ENCODE measurements at places on chromosomes 11 and 22.

DNA sequence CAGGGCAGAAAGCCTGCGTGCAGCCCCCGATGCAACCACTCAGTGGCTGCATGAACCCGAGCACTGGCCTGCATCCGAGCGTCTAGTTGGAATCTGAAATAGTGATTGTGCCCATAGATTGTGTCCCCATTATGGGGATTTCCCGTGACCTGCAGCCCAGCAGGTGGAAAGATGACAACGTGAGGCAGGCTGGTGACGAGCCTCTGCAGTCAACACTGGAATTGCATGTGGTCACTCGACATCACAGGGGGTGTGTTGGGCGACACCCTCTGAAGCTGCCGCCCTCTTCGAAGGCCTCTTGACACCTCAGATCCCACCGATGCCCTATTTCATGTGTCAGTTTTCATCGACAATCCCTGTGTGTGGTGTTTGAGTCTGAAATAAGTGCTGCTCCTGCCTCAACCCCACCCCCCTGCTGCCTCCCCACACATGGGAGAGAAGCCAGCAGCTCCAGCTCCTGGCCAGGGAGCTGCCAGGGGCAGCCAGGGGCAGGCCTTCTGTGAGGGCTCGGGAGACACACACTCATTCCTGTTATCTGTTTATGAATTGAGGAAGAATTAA, 172.0 kb upstream of the B3GAT1 start:
- no peak for DNase-seq

DNA sequence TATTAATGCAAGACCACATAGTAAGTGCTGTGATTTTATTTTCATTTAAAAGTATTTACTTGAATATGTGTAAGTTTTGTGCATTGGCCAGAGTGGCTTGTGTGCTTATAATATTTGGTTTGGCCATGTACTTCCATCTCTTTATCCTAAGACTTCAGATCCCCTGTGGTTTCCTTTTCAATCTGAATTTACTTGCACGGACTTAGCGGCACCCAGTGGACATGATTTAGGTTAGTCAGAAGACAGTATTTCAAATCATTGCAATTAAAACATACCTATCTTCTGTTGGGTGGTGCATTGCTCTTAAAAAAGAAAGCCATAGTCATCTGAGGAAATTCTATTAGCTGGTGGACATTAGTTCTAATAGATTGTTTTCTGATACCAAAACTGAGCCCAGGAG, 30.7 kb downstream of the PIWIL4 start:
- no peak for DNase-seq

- no peak for DNase-seq
Measured at GRCh38 chr11:77512092-77512491, 38.2 kb upstream of the PAK1 start.

DNA sequence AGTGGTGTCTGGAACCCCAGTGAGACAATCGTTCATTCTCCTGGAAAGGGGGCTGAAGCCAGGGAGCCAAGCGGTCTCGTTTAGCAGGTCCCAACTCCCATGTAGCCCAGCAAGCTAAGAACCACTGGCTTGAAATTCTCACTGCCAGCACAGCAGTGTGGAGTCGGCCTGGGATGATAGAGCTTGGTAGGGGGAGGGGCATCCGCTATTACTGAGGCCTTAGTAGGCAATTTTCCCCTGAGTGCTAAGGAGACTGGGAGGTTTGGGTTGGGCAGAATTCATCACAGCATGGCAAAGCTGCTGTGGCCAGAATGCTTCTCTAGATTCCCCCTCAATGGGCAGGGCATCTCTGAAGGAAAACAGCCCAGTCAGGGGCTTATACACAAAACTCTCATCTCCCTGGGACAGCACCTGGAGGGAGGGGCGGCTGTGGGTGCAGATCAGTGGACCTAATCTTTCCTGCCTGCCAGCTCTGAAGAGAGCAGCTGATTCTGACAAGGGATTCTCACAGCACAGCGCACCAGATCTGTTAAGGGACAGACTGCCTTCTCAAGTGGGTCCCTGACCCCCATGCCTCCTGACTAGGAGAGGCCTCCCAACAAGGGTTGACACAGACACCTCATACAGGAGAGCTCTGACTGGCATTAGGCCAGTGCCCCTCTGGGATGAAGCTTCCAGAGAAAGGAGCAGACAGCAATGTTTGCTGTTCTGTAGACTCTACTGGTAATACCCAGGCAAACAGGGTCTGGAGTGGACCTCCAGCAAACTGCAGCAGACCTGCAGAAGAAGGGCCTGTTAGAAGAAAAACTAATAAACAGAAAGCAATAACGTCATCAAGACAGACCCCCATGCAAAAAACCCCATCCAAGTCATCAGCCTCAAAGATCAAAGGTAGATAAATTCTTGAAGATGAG, 14.8 kb downstream of the OR52M1 start:
- no peak for DNase-seq

- DNase-seq: no peak
Measured at GRCh38 chr22:31136155-31136554, 4.2 kb downstream of the PLA2G3 start.

- no peak for DNase-seq
Measured at GRCh38 chr11:73645121-73645969, 1.0 kb upstream of the PLEKHB1 start.

GRCh38 chr22:48141301-48141700, 1378.9 kb downstream of the TBC1D22A start:
- no peak for DNase-seq

- peak; percentile 31 for DNase-seq
Measured at GRCh38 chr11:63020671-63021291, 5.1 kb upstream of the SLC22A8 start.

- DNase-seq: peak; percentile 11
Measured at GRCh38 chr22:35838855-35839576, 121.3 kb downstream of the APOL5 start.

- DNase-seq: peak; percentile 56
Measured at GRCh38 chr11:78940500-78941225, 366.0 kb upstream of the NARS2 start.

DNA sequence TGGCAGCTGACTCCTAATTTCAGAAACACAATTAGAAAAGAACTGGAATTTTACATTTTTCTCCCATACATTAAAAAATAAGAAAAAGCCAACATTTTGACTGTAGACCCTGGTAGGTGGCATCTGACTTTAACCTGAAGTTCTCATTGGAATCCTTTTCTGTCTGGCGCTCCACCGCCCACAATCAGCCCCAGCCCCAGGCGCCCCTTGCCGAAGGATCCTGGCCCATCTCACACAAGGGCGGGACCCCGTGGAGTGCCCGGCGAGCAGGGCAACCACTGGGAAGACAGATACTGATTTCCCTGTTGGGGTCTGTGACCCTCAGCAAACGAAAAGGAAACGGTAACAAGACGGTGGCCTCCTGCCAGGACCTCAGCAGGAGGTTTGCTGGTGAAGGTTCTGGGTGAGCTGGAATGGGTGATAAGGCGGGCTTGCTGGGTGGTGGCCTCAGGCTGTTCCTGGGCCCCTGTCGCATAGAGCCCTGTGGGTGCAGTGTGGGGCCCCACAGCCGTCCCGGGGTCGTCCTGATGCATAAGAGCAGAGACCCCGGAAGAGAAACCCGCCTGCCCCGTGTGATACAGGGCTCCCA, 15.7 kb downstream of the TSPO start:
- DNase-seq: no peak

- no peak for DNase-seq
Measured at GRCh38 chr22:49046000-49046545, 781.6 kb downstream of the BRD1 start.

DNA sequence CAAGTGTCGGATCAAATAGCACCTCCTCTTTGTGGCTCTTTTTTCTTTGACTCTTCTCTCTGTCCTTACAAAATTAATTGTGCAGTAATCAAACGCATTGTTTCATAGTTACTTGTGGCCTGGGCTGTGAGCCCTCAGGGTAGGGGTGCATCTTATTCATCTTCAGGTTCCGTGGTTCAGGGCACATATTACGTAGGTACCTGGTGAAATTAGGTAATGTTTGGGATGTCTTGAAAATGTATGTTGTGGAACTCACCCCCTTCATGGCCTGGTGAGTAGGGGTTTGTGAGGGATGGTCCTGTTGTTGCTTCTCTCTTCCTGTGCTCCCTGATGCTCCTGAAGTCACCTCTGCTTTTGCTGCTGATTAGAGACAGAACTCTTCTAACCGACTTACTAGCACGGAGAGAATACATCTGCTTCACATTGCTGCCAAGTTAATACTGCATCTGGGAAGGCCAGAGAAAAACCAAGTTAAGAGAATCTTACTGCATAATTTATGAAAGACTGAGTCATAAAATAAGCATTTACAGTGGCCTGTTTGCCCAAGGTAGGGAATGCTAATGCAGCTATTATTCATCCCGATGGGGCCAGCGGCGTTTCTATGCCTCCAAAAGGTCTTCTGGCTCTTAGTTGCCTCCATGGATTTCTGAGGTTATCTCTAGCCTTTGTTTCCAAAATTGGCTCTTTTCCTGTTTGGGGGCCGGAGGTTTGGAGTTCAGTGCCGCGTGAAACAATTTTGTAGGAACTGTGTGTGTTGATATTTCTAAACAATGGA, 66.9 kb downstream of the TBC1D22A start:
- no peak for DNase-seq

- no peak for DNase-seq
Measured at GRCh38 chr11:124889191-124890091, 8.2 kb downstream of the ROBO4 start.

DNA sequence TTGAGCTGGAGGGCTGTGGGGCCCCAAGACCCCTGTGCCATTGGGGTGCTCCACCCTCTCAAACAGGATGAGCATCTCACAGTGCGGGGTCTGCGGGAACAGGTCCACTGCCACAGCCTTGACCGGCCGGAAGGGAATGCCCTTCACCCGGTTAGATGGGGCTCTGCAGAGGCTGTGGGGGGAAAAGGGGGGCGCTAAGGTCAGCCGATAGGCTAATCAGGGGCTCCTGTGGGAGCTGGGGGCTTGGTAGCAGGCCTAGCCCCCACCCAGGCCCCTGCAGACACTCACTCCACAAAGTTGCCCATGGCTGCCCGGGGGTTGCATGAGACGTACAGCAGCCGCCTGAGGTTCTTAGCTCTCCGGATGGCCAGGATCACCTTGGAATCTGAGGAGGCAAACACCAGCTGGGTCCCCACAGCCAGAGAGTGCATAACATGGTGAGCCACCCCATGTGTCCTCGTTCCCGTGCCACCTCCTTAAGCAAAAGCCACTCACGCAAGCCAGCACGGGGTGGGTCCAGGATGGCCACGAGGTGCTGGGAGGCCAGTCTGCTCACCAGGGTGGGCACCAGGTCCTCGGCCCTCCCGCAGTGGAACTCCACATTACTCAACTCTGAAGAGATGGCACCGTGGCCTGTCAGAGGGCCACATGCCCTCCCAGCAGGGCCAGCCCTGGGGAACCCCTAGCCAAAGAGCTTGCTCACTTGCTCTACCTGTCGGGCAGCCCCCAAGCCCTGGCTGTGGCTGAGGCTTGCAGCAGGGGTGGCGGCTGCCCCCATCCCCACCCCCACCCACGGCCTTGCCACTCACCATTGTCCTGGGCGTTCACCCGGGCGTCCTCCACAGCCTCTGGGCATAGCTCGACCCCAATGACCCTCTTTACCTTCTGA, 3.0 kb upstream of the RANBP1 start:
- no peak for DNase-seq

- no peak for DNase-seq
Measured at GRCh38 chr22:46251266-46251665, 1.2 kb upstream of the CDPF1 start.

DNA sequence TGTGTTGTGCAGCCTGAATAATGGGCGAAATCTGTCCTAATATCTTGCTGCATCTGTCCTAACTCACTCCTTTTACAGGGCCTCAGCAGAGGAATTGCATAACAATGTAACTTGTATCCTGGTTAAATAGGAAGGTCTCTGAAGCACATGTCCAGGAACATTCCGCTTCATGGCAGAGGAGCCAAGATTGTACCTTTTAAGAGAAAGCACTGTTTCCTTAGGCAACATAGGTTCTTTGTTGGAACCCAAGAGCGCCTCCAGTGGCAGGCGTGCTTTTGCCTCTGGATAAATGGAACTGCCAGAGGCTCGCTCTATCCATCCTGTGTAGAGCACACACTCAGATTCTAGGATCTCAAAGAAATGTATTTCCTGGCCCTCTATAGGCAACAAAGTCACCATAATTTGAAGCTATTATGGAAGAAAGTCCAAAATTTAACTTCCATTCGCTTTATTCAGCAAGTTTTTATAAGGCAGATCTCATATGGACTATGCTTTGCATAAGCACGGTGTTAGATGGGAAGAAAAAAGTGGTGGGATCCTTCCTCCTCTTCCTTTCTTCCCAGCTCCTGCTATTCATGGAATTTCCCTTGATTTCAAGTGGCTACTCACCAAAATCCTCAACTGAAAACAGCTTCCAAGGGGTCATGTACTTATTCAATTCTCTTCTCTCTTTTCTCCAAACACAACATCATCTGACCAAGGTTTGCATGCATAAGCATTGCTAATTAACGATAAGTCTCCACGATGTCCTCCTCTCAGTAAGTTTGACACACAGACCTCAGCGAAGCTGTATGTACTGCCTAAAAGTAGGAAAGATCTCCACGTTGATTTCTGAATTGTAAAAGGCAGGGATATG, at the start of gene BLID:
Gene BLID, minus strand, starts transcription at position 692 of the 856 bp plus-strand sequence. Its CDS starts 293 bp downstream, at position 399.
- DNase-seq: peak; percentile 61

GRCh38 chr11:15275141-15275540, 160.4 kb downstream of the INSC start:
- DNase-seq: no peak

Data from nephron progenitor cell (in vitro differentiated cells).